Lung microvascular endothelial cell (primary cell): ENCODE measurements at places on chromosomes 1 and 21. TPM values are rescaled to one million over a fixed set of nuclear protein-coding genes. Genes with fewer than 3 reads are reported as not detected.

The TMOD4 gene
- total RNA-seq: not detected in 2 replicates

The NSL1 gene
- total RNA-seq: 17.9 and 21.8 TPM in 2 replicates

The KIF17 gene
- 17.3 and 19.6 TPM in 2 replicates for total RNA-seq

The RGS13 gene
- total RNA-seq: not detected in 2 replicates

The FTCD gene
- not detected in 2 replicates for total RNA-seq

The SLC5A9 gene
- under 0.01 and 0.22 TPM in 2 replicates for total RNA-seq

The RXRG gene
- total RNA-seq: not detected in 2 replicates

The RIIAD1 gene
- total RNA-seq: not detected in 2 replicates

GRCh38 chr1:206801467-206801866 lies 29.2 kb upstream of the IL10 start:
- DNase-seq: no peak

DNA sequence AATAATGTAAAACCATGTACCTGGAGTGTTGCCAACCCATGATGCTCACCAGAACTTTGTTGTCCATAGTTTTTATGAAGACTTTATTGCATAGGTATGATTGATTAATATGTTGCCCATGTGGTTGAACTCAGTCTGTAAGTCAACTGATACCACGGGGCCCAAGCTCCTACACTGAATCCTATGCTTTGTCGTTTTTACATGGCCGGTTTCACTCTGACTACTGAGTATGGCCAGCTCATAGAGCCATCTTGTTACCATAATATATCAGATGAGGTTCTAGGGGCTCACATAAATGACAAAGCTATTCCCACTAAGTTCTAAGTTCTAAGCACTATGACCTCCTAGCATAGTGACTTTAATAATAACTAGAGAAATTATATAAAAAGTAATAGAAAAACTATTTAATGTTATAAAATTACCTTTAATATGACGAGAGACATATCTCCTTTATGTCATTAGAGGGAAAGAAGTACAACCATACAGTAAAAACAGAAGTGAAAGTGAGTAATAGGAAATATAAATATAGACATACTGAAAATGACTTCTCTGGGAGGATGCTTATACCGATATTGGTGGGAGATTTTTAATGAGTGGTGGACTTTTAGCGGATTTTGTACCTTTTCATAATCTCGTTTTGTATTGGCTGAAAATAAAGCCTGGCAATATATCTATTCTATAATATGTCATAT lies 983.4 kb upstream of the PRMT6 start:
- DNase-seq: no peak

- DNase-seq: no peak
These were observed 42.9 kb downstream of the USP24 start for GRCh38 chr1:55172272-55172671.

DNA sequence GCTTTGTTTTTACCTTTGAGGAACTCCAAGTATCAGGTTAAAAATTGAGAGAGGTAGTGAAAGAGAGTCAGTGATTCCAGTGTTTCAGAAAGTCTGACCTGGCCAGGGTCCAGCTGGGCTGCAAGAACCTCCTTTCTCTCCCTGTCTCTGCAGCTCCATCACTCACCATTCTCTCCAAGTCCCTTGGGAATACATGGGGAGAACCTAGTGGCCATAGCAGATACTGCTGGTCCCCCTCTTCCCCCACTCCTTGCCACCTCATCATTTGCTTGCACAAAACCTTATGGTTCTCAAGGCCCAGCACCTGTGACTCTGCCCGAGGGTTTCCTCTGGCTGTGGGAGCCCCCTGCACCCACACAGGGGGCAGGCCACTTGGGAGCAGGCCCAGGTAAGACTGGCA lies 279.5 kb downstream of the KIF26B start:
- no peak for DNase-seq

DNA sequence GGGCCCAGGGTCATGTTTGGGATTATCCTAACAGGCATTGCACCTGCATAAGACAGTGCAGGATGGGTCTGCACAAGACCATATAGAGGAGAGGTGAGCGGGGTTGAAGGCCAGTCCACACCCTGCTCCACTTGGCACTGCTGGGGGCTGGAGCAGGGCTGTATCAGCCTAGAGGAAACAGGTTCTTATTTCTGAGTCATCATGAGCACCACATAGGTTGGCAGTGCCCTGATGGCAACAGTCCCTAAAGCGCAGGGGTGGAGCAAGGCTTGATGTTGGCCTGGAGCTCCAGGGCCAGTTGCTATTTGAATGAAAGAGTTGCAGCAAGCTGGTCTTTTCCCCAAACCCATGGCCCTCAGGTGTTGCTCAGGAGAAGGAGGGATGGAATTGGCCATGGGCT lies 29.8 kb upstream of the BMP8B start:
- DNase-seq: no peak

DNA sequence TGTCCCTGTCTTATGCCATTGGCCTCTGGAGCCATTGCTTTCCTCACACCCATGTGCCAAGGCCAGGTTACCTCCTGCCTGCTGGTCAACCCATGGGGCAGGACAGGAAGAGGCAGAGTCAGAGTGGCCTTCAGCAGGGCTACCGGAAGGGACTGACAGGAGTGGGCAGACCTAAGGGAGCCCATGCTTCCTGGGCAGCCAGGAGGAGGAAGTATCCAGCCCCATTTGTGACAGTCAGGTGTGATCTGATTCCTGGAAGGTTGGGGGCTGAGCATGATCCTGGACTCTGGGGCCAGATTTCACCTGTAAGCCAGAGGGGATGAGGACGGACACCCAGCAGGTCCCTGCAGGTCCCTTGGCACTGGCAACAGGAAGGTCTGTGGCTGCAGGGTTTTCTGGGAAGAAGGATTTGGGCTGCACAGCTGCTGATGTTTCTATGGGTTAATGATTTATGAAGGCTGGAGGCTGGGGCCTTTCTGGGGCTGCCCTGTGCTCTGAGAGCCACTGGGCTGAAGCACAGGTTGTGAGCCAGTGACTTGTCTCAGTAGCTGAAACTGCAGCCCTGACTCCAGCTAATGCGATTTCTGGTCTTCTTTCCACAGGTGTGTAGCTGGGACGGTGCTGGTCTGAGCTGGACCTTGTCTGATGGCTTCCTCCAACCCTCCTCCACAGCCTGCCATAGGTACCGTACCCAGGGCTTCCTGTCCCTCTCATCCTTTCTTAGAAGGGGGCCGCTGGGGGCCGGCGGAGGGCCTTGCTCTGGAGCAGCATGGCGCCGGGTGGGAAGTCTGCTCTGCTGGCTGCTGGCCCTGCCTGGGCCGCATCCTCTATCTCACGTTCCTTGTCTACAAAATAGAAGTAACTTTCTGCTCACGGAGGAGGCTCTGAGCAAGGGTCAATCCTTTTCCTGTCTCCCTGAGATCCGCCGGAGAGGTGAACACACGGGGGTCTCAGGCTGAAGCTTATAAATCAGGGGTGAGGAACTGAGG lies 40.7 kb downstream of the ARHGEF10L start:
- DNase-seq: no peak

GRCh38 chr1:34162852-34163766 lies 1.9 kb downstream of the CSMD2 start:
- peak; percentile 51 for DNase-seq

GRCh38 chr1:91856996-91857395 lies 29.0 kb downstream of the TGFBR3 start:
- DNase-seq: no peak

DNA sequence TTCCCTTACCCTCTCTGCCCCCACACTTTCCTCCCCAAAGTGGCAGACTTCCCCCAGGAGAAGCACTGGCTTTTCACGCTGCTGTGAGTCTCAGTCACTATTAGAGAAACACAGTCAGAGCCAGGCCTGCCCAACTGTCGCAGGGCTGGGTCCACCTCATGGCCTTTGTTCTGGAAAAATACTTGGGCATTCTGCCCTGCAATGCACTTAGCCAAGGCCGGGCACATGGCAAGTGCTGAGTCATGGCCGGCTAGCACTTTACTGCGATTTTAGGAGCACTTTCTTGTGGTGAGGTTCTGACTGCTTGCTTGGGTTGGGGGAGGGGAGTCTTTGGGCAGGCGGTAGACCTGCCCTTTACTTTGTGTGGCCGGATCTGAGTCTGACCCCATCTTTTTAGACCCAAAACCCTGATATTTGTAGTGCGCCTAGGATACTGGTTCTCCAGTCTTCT lies 7.7 kb downstream of the EPHX1 start:
- peak; percentile 91 for DNase-seq

- peak; percentile 100 for DNase-seq
These were observed 45.1 kb downstream of the PDPN start for GRCh38 chr1:13628711-13629110.

- no peak for DNase-seq
These were observed 219.4 kb downstream of the DUSP10 start for GRCh38 chr1:221522529-221522940.

GRCh38 chr1:28577052-28577678 lies 14.9 kb upstream of the RAB42 start:
- DNase-seq: no peak

- DNase-seq: peak; percentile 20
These were observed 21.1 kb downstream of the SMAP2 start for GRCh38 chr1:40394491-40395172.
